ENCODE measurements at places on chromosomes 16 and 17.

DNA sequence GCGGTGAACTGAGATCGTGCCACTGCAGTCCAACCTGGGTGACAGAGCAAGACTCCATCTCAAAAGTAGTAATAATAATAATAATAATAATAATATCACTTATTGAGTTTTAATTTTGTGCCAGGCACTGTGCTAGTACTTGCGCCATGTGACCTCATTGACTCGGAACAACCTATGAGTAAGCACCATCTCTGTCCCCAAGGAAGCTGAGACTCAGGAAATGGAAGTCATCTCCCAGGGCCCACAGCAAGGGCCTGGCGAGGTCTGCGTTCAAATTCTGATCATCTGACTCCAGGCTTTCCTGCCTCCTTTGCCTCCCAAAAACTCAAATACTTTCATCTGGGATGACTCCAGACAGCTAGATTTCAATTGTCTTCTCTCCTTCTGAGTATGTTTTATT lies 162.9 kb downstream of the SEC14L1 start:
- DNase-seq = no peak

DNA sequence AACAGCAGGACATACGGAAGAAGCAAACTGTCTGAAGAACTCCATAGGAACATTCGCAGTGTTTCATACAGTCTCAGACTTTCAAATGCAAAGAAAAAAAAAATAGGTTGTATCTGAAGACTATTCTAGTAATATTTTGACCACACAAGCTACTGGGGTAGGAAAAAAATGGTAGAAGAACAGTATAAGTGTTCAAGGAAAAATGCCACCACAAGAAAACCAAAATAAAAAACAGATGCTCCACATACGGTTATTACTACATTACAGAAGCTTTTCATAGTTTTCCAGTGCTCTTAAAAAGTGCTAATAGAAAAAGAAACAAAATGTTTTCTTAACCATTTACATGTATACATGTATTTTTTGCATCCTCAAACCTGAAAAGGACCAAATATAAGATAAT lies 3.7 kb downstream of the NCOR1 start:
- DNase-seq = peak; percentile 36

- no peak for DNase-seq
Measured at GRCh38 chr16:77663711-77664110, 58.6 kb upstream of the NUDT7 start.

GRCh38 chr17:18955009-18955408 lies 3.0 kb downstream of the SLC5A10 start:
- DNase-seq = no peak

DNA sequence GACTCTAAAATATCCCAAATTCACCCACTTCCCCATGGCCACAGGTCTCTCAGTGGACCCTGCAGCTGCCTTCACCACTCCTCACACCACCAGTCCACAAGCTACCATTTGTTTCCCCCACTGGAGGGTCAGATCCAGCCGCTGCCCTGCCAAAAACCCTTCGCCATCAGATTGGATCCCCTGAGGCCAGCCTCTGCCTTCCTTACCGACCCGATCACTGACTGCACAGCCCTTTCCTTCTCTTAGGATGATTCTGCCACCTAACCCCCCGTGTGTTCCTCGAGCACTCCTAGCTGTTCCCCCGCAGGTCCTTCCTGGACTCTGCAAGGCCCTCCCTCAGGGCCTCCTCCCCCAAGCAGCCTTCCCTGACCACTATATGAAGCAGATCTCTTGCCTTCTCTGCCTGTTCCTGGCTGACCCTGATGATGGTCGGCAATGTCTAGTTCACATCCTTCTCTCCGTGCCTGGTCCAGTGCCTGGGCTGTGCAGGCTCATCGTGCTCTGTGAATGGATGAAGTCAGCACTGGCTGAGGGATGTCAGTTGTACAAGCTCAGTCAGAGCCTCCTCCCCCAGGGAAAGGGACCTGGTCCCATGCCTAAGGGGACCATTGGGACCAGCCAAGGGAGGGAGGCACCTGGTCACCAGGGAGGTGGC lies 46.0 kb downstream of the CPNE2 start:
- DNase-seq = no peak

DNA sequence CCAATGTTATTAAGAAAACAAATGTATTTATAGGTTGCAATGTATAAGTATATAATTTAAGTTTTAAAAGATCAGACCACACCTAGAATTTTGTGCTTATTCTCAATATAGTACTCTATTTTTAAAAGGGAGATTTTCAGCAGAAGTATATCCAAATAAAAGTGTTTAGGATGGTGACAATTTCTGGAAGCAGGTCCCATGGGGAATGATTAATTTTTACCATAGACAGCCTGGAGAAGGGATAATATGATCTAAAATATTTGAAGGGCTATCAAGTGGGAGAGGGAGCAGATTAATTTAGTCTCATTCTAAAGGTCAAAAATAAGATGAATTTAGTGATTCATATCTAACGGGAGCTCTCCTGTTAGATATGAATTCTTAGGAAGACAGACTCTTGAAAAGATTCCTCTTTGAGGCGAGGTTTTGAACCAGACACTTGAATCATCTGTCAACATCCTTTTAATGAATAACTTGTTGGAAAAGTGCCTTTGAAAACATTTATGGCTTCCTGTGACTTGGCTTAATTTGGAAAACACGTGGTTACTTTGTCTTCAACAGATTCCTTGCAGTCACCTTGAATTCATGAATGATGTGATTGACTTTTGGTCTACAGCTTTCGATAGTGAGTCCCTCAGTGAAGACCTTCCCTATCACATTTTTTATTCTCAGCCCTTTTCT lies 29.3 kb upstream of the SMIM36 start:
- DNase-seq = peak; percentile 52

DNA sequence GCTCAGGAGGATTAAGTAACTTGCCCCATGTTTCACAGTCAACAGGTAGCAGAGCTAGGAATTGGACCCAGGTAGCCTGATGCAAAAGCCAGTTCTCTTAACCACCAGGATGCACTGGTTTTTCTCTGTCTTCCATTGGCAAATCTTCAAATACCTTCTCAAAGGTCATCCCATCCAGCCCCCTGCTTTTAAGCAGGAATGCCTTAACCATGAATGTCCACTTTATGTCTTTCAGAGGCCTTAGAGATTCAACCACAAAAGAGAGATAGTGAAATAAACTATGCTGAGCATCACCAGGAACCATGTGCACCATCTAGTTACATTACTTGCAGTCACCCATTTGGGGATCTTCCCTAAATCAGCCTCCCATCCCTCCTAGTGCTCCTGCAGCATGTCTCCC lies 94.3 kb downstream of the C17orf67 start:
- DNase-seq = peak; percentile 11

GRCh38 chr16:11407047-11407982 lies 62.1 kb downstream of the RMI2 start:
- DNase-seq = peak; percentile 39

GRCh38 chr17:83091257-83092141 lies 12.1 kb downstream of the METRNL start:
- no peak for DNase-seq

DNA sequence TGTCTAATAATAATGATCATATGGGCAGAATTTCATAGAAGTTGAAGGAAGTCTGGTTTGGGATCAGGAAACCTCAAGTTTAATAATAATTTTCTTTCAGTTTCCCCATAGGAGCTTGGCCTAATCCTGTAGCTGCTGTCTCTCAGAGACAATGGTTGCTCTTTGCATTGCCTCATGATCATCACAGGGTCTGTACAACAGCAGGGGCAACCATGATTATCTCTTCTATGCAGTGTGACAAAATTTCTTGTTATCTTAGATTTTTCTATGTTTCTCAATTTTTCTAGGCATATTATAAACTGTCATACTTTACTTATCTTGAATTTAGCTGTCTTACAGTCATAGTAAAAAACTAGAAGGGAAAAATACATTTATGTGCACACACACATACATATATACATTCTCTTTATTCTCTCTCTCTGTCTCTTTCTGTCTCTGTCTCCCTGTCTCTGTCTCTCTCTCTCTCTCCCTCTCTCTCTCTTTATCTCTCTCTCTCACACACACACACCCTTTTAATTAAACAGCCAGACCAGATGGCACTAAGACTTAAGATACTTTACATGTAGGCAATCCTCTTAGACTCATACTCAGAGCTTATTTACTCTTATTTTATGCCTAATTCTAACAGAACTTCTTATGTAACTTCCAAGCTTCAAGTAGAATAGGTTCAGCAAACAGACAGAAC lies 30.5 kb downstream of the SMIM36 start:
- no peak for DNase-seq

DNA sequence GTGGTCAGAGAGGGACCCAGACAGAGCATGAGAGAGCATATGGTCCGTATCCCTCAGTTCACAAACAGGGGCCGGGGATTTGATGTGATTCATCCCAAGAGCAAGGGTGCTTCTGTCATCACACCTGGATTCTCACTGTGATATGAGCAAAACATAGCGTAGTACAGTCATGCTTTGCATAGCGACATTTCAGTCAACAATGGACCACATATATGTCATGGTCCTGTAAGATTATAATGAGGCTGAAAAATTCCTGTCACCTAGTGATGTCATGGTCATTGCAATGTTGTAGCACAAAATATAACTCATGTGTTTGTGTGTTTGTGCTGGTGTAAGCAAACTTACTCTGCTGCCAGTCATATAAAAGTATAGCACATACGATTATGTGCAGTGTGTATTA lies 207.4 kb upstream of the CDH13 start:
- DNase-seq = no peak

- DNase-seq = no peak
Measured at GRCh38 chr17:10294180-10294579, 78.6 kb downstream of the MYH13 start.

GRCh38 chr17:61362852-61363600 lies 36.6 kb upstream of the TBX2 start:
- DNase-seq = no peak

DNA sequence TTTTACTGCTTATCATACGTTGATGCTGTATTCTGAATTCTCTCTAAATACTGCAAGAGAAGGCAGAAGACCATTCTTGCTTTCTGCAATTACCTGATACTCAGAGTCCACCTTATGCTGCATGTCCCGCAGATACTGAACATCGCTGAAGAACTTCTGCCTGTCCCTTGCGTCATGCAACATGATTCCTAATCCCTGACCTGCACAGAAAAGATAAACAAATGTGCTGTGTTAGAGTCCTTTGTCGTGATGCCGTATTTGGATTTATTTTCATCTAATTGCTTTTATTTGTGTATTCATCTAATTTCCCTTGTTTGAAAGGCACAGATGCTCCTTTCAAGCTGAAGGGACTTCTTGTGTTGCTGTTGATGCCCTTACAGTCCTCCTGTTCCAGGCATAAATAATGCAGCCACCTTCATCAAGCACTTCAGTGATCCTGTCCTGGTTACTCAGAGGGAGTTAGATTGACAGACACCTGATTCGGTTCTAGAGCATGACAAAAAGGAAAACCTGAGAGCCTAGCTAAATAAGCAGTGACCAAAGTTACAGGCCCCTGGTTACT lies 6.5 kb downstream of the MARCHF10 start:
- no peak for DNase-seq

GRCh38 chr16:53761962-53762703 lies 58.2 kb downstream of the FTO start:
- DNase-seq = no peak

DNA sequence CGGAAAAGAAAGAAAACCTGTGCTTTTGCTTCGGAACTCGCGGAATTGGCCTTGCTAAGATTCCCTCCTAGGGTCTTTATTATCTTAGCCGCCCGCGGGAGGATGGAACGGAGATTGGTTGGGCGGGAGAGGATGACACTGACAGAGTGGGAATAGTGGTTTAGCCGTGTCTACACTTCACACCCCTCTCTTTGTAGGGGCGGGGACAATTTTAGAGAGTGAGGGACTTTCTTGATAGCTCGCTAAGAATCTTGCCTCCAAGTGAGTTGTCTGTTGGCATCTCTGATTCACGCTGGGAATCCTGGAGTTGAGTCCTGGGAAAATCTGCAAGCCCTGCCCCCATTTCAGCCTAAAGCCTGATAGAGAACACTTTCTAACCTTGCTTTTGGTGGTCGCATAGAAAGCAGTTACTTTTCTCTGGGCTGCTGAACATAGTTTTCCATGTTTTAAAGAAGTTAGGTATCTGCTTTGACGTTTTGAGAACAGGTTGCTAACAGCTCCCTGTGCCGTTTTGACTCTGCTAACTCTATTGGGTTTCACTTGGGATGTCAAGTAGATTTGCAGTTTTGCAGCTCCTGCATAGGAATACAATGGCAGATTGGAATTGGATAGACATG lies 697 bp downstream of the NOL11 start:
- DNase-seq = peak; percentile 3

GRCh38 chr17:14125518-14126137 lies 56.3 kb downstream of the COX10 start:
- no peak for DNase-seq

DNA sequence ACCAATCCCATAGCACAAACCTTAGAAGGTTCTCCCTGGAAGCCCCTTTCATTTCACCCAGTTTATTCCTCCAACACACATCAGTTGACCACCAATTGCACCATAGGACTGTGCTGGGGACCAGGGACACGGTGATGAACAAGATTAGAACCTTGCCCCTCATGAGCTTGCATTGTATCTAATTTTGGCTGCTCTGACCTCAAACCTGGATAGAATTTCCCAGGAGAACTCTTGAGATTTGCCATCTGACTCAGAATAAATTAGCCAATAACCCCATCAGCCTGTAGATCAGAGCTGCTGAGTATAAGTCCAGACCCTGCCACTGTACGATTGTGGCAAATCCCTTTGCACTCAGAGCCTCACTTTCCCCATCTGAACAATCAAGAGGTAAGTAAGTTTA lies 52.1 kb downstream of the CDH11 start:
- no peak for DNase-seq

DNA sequence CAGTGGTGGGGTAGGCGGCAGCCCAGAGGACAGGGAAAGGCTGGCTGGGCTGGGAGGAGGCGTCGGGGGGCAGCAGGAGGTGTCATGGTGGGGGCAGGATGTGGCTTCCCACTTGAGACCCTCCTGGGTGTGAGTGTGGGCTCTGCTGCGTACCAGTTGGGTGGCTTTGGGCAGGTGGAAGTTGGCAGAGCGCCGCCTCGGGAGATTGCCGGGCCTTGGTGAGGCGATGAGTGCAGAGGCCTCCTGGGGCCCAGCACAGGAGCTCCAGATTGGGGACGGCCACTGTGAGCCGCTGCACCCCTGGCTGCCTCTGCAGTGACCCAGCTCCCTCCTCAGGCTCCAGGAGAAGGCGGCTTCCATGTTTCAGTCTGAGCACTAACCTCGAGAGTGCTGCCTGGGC lies 13.8 kb downstream of the GPT2 start:
- DNase-seq = no peak

GRCh38 chr16:57041182-57042156 lies 50.9 kb upstream of the CPNE2 start:
- no peak for DNase-seq

DNA sequence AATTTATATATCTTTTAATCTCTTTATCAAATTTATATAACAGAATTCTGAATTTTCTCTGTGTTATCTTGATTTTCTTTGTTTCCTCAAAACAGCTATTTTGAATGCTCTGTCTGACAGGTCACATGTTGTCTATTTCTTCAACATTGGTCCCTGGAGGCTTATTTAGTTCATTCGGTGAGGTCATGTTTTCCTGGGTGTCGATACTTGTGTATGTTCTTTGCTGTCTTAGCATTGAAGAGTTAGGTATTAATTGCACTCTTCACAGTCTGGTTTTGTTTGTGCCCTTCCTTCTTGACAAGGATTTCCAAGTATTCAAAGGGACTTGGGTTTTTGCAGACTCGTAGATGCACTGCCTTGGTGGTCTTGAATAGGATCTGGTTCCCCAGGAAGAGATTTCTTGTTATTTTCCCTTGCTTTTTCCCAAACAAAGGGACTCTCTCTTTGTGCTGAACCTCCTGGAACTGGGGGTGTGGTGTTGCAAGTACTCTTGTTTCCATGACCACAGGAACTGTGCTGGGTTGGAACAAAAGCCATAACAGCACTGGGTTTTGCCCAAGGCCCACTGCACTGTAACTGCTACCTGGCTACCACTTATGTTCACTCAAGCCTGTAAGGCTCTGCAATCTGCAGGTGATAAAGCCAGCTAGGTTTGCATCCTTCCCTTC lies 1483.0 kb downstream of the CDH8 start:
- no peak for DNase-seq

Measured in fibroblast of skin of left quadriceps (primary cell).